Muscle of leg (tissue), 16 donors: ENCODE measurements at places on chromosomes 3 and 15. TPM values are rescaled to one million over a fixed set of nuclear protein-coding genes. Genes with fewer than 3 reads are reported as not detected.
A peak's percentile ranks its signal among the peaks of the same experiment; 100 is the strongest.

GRCh38 chr3:101138817-101139216, 145.6 kb upstream of the ABI3BP start:
- DNase-seq, result no peak

- no peak for DNase-seq
Measured at GRCh38 chr15:71290002-71290401, 174.7 kb downstream of the THSD4 start.

Gene LEKR1
- polyA plus RNA-seq, result 0.50 TPM

Gene MCTP2
- 0.57 TPM for polyA plus RNA-seq

DNA sequence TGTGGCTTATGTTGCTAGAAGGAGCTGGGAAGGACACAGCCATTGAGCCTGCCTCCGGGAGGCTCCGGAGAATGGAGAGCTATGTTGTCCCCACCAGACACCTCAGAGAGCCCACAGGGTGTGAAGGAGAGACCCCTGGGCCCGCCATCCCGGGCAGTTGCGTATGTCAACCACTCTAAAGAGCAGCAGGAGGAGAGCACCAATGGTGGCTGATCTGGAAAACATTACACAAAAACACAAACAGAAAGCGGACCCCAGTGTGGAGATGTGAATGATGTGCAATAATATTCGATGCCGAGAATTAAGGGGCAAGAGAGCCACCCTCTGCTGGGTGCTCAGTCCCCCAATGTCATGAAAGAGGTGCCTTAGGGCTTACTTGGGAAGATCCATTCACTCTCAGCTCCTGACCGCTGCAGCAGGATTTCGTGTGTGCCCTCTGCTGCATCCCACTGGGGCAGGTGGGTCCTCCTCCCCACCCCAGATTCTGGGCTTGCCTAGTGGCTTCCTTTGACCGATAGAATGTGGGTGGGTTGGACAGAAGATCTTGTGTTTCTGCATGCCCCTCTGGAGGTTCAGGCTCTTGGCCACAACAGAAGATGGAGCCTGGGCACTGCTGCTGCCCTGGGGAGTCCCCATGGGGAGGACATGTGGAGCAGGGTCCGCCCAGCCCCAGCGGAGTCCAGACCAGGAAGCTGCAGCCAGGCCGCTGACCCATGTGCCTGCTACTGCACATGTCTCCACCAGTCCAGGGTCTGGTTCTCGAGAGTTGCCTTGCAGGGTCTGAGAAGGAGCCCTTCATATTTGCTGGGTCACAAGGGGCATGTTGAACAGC, 245.3 kb downstream of the OCA2 start:
- no peak for DNase-seq

Gene CTXN2
- not detected for polyA plus RNA-seq

DNA sequence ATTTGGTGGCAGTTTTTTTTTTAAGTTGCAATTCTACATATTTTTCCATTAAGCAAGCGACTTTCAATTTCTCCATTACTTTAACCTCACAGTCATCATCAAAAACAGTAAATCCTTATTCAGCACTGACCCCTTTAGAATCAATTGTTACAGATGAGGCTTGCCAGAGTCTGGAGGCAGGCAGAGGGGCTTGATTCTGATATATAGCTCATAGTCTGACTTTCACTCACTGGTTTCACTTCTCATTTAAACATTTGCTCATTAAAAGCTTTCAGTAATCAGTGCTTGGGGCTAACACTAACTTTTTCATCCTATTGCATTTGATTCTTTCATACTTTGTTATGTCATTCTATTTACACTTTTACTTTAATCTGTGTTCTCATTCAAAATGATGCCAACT, 88.4 kb downstream of the PYDC2 start:
- no peak for DNase-seq

GRCh38 chr15:66617137-66618090, 51.6 kb upstream of the LCTL start:
- DNase-seq, result peak; percentile 71

Gene AADACL2
- polyA plus RNA-seq, result not detected

Gene TMEM207
- not detected for polyA plus RNA-seq

GRCh38 chr3:43231276-43232000, 54.9 kb upstream of the SNRK start:
- DNase-seq, result no peak

Gene GOLGA8S
- 0.57 TPM for polyA plus RNA-seq

DNA sequence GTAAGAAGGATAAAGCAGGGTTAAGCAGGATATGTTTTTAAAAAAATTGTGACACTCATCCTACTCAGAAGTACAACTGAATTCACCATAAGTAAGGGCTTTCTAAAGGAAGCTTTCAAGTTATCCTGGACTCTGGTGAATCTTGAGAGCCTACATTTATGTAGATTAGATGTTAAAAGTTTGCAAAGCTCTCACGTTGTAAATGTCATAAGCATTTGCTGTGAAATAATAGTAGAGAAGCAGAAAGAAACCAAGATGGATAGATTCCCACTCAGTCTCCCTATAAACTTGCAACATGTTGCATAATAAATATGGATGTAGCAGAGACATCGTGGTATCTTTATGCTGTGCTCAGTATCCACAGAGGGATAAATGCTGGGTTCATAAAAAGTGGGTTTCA, 77.0 kb downstream of the LRRC3B start:
- no peak for DNase-seq

Gene DPPA2
- not detected for polyA plus RNA-seq

- no peak for DNase-seq
Measured at GRCh38 chr15:40266828-40267304, 16.0 kb downstream of the ANKRD63 start.

Gene ARHGEF26
- polyA plus RNA-seq, result 11.3 TPM

GRCh38 chr3:11521167-11521566, 122.5 kb downstream of the VGLL4 start:
- DNase-seq, result no peak

Gene EPB42
- polyA plus RNA-seq, result 3.2 TPM

GRCh38 chr15:80174017-80174746, 21.4 kb downstream of the FAH start:
- no peak for DNase-seq

- DNase-seq, result no peak
Measured at GRCh38 chr15:42394106-42394505, 34.8 kb downstream of the CAPN3 start.

Gene MB21D2
- 16.4 TPM for polyA plus RNA-seq

DNA sequence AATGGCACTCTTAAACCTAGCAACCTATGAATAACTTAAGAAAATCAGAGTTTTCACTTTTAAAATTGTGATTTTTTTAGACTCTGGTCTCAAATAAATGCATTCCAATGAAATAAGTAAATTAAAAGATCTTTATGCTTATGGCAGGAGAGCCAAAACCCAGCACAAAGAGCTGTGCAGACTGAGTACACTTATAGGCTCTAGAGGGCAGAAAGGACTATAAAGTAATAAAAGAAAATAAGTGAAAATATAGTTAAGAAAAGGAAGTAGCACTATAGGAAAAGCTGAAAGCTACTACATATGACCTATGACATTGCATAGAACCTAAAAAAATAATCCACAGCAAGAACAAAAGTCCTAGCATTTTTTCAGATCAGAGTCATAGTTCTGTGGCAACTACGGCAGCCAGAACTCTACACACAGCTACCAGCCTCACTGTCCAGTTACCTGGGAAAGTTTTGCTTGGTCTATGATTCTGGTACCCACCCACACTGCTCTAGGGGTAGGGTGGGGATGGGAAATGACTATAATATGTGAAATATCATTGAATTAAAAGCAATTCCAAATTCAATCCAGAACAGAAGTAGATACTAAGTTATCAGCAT, 30.5 kb downstream of the CLASP2 start:
- no peak for DNase-seq

DNA sequence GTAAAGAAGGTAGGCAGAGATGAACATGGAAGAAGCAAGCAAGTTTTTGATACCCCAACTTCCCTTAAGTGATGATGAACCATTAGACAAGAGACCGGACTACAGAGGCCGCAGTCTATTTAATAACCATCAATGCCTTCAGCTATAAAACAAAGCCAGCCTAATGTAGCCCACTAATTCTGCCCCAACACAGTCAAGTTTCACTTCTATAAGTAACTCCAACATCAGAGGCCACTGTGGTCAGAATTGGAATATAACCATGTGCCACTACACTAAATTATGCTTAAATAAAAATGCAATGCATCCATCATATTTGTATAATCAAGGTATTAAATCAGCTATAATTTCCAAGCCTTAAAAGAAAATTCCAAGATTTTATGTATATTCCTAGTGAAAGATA, 234.7 kb downstream of the FOXP1 start:
- no peak for DNase-seq

- no peak for DNase-seq
Measured at GRCh38 chr3:47047069-47047468, 67.6 kb downstream of the NBEAL2 start.

DNA sequence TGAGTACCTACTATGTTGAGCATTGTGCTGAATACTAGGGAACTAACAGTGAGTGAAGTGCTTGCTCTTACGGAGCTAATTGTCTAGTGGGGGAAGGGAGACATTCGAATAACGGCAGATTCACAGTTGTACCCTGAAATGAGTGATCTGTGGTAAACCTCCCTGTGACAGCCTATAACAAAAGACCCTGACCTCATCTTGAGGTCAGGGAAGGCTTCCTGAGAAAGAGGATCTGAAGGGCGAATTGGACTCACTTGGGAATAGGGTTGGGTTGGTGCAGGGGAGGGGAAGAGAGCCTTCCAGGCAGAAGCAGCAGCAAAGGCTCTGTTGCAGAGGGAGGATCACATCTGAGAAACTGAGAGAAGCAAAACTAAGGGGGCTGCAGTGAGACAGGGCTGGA, 13.2 kb downstream of the HPS3 start:
- no peak for DNase-seq

DNA sequence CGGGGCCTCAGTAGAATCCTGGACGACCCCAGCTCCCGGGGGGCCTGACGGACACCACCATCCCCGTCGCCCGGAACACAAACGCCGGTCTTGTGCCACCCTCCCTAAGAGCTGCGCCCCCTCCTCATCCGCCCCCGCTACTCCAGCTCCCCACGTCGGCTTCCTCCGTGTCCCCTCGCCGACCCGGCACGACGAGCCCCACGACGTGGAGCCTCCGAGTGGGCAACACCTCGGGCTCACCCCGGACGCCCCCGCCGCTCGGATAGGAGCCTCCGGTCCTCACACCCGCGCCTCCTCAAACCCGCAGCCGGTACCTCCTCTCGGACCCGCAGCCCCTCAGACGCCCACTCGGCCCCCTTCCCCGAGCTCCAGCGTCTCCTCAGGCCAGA, 525 bp downstream of the NPTN start:
- no peak for DNase-seq

- DNase-seq, result no peak
Measured at GRCh38 chr3:126545544-126545943, 13.2 kb downstream of the C3orf22 start.

- no peak for DNase-seq
Measured at GRCh38 chr15:33069161-33069560, 125.4 kb downstream of the FMN1 start.

Gene CHRM5
- polyA plus RNA-seq, result 0.05 TPM

DNA sequence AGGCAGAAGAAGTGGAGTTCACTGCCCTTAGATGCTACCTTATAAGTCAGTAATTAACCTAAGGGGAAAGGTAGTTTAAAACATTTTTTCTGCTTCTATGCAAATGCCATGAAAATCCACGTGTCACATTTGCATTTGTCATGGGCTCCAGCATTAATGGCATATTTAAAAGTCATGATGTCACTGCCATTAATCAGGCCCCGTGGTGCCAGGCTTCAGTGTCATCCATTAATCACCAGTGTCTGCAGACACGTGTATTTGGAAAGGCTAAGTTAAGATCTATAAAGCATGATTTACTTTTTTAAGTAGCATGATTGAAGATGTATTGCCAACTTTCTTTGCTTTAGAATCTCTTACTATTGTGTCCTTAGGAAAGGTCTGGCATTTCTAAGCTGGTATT, 857.8 kb downstream of the TUSC7 start:
- no peak for DNase-seq

DNA sequence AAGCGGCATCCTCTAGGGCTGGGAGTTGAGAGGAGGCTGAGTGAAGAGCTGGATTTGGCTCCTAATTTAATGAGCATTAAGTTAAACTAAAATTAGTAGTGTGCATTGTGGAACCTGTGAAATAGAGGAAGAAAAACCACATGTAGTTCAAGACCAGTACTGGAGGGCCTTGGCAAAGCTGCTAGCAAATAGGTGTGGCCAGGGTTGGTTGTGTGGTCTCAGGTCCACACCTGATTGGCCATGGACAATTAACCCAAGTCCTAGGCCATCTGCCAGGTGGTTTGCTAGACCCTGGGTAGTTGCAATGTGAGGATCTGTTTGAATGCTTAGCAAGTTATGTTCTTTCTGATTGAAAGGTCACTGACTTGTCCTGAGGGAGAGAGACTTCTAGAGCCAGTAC, 275.5 kb downstream of the PDCD6IP start:
- no peak for DNase-seq

DNA sequence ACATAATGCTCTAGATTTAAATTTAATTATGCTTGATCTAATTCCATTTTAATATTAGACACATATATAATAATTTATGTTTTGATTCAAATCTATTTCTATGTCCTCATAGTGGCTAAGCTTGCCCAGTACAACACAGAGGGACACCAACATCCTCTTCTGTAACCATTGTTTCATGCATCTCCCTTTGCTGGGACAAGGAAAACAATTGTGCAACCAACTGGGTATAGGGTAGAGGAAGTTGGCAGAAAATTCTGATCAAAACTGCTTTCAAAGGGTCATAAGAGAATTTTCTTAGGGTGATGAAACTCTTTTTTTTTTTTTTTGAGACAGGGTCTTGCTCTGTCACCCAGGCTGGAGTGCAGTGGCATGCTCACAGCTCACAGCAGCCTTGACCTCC, 121.4 kb upstream of the SGO1 start:
- DNase-seq, result no peak

- DNase-seq, result no peak
Measured at GRCh38 chr3:50269977-50270413, 1.0 kb downstream of the SEMA3B start.

GRCh38 chr3:112689385-112689784, 48.4 kb upstream of the CCDC80 start:
- no peak for DNase-seq

Gene BSN
- 0.51 TPM for polyA plus RNA-seq

Gene WDR73
- polyA plus RNA-seq, result 12.8 TPM

Gene CD200R1
- polyA plus RNA-seq, result 0.87 TPM

- DNase-seq, result no peak
Measured at GRCh38 chr3:152413240-152413639, 144.5 kb downstream of the MBNL1 start.

- no peak for DNase-seq
Measured at GRCh38 chr3:55191911-55192775, 264.3 kb upstream of the LRTM1 start.

DNA sequence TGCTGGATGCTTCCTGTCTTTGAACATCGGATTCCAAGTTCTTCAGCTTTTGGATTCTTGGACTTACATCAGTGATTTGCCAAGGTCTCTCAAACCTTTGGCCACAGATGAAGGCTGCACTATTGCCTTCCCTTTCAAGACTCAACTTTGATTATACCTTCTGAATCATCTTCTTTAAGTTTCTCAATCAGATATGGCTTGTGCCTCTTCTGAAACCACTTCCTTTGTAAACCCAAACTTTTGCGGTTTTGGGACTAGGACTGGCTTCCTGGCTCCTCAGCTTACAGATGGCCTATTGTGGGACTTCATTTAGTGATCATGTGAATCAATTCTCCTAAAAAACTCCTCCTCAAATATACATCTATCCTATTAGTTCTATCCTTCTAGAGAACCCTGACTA, 47.1 kb upstream of the CADPS start:
- no peak for DNase-seq

- DNase-seq, result no peak
Measured at GRCh38 chr15:60374209-60374608, 23.6 kb downstream of the ANXA2 start.
